ENCODE measurements at places on chromosomes 6 and 20.

DNA sequence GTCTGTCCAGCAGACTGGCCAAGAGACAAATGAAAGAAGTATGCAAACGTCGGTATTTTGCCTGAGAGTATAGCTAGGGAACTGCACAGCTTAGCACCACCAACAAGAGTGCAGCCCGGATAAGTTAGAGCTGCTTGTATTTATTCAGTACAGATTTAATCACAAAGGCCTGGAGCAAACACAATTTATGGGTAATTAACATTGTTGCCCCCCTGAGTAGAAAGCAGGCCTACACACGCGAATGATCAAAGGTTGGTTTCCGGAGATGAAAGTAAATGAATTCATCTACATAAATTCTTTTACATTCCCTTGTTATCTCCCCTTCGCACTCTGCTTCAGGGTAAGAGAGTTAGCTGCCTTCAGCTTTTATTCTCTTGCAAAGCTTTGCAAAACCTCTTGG, 24.7 kb upstream of the CRISP1 start:
- DNase-seq, result no peak

GRCh38 chr6:473768-474452, 82.4 kb downstream of the IRF4 start:
- no peak for DNase-seq

GRCh38 chr6:89818977-89819335, 638 bp downstream of the MDN1 start:
- DNase-seq, result no peak

- DNase-seq, result no peak
These were observed 42.4 kb upstream of the ELOVL5 start for GRCh38 chr6:53391170-53391569.

DNA sequence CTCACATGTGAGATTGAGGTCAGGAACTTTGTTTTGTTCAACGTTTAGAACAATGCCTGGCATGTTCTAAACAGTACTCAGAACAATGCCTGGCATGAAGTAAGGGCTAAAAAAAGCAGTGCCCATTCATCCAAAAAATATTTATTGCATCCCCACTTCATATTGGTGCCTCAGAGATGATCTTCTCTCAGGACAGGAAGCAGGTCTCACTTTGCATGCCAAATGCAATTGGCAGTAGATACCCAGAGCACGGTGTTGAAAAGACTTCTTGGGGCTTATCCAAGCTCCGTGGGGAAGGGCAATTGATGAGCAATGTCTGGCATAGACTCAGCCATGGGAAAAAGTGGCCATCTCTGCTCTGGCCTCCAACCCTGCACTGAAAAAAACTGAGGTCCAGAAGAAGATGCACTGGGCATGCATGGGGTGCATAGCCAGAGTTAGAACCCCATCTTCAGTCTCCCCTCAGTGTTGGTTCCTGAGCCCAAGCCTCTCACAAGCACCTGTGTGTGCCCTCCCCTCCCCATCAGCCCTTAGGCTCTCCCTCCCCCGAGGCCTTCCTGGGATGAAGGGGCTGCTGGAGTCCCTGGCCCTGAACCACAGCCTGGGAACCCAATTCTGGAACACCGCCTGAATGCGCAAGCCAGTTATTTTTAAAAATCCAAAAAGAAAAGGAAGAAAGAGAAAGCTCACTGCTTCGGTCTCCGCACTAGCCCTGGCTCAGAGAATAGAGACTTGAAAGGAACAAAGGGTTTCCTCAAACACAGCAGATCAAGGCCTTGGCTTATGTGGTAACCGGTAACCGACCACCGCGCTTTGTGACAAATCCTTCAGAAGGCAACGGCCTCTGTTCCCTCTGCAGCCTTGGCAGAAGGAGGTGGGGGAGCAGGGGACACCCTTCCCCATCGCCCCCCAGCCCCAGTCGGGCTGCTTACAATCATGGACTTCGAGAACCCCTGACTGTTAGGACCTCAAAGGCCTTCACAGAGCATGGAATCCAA, 78.5 kb upstream of the SIRPA start:
- DNase-seq, result no peak

DNA sequence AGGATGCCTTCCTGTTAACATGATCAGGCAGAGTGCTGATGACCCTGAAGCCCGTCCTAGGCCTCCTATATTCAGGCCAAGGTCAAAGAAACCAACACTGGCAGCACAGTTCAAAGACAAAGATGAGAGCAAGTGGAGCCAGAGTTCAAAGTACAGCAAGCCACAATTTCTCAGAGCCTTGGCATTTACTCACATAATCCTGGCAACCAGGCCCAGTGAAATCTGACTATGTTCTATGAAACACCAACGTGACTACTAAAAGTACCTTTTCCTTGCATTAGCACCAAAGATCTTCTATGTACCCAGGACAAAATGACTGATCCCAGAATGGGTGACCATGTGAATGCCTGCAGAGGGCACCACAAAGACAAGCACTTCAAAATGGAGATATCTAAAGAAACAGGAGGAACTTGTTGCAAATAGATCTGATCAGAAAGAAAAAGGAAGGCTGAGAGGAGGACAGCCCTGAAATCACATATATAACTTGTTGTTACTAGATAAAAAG, 3.9 kb downstream of the NFS1 start:
- no peak for DNase-seq

DNA sequence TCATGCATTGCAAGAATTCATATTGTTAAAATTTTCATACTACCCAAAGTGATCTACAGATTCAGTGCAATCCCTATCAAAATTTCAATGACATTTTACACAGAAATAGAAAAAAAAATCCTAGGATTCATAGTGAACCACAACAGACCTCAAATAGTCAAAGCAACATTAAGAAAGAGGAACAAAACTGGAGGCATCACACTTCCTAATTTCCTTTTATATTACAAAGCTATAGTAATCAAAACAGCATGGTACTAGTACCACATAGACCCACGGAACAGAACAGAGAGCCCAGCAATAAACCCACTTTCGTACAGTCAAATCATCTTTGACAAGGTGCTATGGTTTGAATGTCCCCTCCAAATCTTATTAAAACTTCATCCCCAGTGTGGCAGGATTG, 39.7 kb downstream of the NTSR1 start:
- DNase-seq, result no peak

DNA sequence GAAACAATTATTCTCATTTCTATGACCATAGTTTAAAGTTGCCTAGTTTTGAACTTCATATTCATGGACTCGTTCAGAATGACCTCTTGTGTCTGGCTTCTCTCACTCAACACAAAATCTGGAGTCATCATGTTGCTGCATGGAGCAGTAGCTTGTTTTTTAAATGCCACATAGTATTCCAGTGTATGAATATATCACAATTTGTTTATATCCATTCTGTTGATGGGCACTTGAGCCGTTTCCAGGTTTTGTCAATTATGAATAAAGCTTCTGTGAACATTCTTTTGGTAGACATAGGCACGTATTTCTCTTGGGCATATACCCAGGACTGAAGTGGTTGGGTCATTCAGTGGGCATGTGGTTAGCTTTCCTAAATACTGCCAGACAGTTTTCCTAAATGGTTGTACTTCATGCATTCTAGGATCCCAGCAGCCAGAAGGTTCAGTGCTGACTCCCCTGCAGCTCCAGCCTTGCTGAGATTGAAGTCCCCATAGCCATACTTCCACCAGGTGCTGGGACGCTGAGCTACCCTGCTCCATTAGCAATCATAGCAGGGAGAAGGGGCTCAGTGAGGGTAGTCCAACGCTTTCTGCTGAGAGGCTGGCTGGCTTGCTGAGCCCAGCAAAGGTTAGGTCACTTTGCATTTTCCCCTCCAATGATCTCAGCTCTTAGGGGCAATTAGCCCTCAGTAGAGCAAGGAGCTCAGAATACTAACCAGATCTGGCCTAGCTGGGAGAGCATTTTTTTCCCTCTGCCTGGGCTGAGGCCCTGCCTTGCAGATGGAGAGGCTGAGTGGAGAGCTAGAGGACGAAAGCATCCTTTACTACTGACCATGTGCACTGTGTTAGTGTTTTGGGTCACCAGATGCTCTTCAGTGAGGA, 35.7 kb upstream of the CTNNBL1 start:
- no peak for DNase-seq

- DNase-seq, result no peak
These were observed 153.8 kb downstream of the INSM1 start for GRCh38 chr20:20521736-20522135.

DNA sequence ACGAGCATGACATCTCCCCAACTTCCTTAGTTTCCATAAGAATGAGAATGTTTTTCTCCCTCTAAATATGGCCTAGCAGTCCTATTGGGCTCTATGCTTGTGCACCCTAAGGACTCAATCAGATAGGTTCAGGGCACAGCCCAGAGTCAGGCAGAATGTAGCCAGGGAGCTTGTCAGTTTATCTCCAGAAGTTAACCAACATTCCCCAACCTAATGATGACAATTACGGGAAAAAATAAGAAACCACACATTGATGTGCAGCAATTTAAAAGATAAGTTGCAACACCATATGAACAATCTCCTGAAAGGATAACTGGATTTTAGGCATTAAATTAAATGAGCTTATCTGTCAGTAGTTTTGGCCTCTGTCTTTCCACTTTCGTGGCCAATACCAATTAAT, 71.1 kb downstream of the HDDC2 start:
- no peak for DNase-seq

- no peak for DNase-seq
These were observed 81.1 kb downstream of the GJA10 start for GRCh38 chr6:89975366-89975765.

GRCh38 chr6:168318579-168319278, 848 bp downstream of the DACT2 start:
- DNase-seq, result no peak

GRCh38 chr6:53795702-53796450, 1.1 kb downstream of the LRRC1 start:
- peak; percentile 30 for DNase-seq
